Fibroblast of skin of left quadriceps (primary cell): ENCODE measurements at places on chromosomes 13 and 19.

- DNase-seq: no peak
Measured at GRCh38 chr19:43656436-43656835, 13.5 kb downstream of the PLAUR start.

GRCh38 chr13:27308941-27309340 is 38.3 kb downstream of the RASL11A start:
- no peak for DNase-seq

DNA sequence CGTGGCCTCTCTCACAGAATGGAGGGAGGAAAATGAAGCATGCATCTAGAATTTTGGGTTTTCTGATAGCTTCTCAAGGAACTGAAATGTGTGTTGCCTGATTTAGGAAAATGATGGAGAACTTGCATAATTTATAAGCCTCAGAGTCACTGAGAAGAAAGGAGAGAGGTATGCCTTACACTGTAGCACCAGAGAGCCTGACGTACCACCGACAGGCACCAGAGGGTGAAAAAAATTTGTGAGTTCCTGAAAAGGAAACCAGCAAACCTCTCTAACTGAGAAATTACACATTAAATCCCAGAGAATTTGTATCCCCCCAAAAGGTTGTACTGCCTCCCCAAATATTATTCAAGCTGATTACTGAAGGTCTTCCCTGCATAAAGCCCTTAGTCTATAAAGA is 915.3 kb upstream of the SLITRK6 start:
- DNase-seq: no peak

- no peak for DNase-seq
Measured at GRCh38 chr13:107217251-107217650, 649.3 kb upstream of the ARGLU1 start.

GRCh38 chr19:11092181-11092538 is 2.9 kb downstream of the LDLR start:
- no peak for DNase-seq

- no peak for DNase-seq
Measured at GRCh38 chr19:19749908-19750841, 17.3 kb upstream of the ZNF14 start.

- no peak for DNase-seq
Measured at GRCh38 chr13:94936633-94937032, 224.3 kb upstream of the SOX21 start.

- no peak for DNase-seq
Measured at GRCh38 chr13:28423010-28423409, 71.9 kb downstream of the FLT1 start.

- no peak for DNase-seq
Measured at GRCh38 chr13:36552334-36552733, 120.0 kb downstream of the CCNA1 start.
